ENCODE measurements at places on chromosomes 5 and 9.

DNA sequence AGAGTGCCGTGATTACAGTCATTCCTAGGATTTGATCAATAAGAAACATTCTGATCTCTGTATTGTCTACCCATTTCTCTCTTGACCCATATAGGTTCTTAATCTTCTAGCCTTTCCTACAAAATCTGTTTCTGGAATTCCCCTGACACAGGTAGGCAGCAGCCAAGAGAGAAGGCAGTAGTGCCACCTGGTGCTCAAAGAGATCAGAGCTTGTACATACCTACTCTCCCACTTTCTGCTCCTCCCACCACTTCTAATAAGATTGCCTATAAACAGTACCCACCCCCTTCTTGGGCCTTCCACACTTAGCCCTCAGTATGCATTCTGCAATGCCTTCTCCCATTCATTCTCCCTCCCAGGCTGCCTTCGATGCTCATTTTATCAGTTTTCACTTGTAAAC, 117.4 kb upstream of the RORB start:
- DNase-seq, result peak; percentile 37

DNA sequence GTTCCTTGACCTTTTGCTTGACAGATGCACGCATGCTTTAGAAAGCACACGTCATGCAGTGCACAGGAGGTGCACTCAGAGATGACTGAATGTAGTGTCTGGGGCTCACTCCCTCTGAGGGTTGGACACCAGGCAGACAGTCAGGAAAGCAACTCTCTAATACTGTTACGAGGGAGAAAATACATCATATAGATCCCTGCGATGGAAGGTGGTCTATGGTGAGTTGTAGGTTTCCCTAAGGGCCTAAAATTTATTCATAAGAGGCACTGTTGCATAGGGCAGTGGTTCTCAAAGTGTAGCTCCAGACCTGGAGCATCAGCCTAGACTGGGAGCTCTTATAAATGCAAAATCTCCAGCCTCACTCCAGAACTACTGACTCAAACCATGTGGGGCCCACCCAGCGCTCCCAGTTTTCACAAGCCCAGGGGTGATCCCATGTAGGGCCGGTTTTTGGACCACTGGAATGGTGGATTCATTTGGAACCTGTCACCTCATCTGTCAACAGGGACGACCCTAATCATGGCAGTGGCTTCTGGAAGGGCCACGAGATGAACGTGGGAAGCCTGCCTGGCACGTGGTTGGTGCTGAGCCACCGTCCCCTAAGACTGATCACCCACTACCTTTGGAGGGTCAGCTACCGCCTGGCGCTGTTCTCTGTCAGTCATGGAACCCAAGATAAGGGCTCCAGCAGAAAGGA, 16.8 kb upstream of the PHF19 start:
- no peak for DNase-seq

DNA sequence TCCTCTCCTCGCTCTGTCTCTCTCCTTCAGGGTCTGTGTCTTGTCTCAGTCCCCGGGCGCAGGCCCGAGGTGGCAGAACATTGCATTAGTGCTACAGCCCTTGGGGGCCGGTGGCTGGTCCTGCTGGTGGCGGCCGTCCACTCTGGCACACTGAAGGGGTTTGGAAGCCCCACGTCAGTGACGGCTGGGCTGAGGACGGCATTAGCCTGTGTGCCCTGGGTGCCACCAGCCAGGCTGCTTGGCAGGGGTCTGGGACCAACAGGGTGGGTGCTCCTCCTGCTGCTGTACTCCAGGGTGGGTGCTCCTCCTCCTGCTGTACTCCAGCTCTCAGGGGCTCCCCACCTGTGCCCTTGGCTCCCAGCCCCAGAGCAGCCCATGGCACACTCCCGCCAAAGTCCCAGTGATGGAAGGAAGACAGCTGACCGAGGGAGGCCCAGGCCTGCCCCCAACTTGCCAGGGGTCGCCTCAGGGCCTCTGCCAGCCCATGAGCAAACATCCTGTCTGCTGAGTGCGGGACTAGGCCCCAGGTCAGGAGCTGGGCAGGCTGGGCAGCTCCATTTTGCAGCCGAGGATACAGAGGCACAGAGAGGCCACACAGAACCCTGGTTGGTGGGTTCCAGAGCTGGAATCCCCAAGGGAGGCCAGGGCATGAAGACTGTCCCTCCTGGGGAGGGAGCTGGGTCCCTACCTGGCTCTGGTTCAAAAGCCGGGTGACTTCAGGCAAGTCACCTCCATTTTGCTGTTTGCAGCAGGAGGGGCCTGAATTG, 27.3 kb downstream of the SARDH start:
- DNase-seq, result no peak

- DNase-seq, result no peak
Observed at GRCh38 chr9:78397045-78397444, 100.1 kb downstream of the PSAT1 start.

DNA sequence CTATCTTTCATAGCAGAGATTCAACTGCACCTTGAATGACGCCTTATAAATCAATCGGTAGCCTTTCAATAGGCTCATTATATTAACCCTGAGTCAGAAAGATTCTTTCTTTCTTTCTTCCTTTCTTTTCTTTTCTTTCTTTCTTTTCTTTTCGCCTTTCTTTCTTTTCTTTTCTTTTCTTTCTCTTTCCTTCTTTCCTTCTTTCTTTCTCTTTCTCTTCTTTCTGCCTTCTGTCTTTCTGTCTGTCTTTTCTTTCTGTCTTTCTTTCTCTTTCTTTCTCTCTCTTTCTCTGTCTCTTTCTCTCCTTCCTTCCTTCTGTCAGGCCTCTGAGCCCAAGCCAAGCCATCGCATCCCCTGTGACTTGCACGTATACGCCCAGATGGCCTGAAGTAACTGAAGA, 86.0 kb upstream of the CLINT1 start:
- no peak for DNase-seq

DNA sequence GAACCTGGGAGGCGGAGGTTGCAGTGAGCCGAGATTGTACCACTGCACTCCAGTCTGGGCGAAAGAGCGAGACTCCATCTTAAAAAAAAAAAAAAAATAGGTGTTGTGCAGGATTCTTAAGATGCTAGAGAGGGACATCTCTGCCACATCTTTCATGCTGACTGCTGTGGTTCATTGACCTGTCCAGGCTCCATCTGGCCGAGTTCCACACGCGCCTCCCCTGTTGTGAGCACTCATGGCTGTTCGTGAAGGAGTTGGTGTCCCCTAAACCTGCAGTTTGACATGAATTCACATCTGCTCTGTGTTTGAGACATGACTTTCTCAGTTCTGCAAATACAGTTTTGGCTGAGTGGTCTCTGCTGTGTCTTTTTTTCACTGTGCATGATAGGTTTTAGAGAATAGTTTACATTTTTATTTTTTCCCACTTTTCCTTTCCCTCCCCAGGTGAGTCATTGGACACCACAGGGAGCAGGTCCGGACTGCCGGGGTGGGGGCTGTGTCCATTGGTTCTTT, 5.3 kb downstream of the NXNL2 start:
- no peak for DNase-seq

DNA sequence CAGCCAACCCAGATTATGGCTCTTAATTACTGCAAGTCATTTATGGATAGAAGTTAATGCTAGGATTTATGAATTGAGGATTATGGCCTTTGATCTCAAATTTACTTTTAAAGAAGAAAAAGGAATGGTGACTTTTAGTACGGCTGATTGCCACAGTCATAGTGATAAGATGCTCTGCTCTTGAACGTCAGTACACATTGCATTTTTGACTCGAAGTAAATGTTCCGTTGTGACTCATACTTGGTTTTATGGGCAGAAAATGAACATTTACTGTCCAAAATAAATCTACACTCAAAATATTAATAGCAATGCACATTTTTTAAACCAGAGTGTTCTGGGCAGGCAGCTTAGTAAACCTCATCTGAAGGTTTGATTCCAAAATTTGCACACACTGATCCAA, 830 bp downstream of the ADAMTSL1 start:
- no peak for DNase-seq

DNA sequence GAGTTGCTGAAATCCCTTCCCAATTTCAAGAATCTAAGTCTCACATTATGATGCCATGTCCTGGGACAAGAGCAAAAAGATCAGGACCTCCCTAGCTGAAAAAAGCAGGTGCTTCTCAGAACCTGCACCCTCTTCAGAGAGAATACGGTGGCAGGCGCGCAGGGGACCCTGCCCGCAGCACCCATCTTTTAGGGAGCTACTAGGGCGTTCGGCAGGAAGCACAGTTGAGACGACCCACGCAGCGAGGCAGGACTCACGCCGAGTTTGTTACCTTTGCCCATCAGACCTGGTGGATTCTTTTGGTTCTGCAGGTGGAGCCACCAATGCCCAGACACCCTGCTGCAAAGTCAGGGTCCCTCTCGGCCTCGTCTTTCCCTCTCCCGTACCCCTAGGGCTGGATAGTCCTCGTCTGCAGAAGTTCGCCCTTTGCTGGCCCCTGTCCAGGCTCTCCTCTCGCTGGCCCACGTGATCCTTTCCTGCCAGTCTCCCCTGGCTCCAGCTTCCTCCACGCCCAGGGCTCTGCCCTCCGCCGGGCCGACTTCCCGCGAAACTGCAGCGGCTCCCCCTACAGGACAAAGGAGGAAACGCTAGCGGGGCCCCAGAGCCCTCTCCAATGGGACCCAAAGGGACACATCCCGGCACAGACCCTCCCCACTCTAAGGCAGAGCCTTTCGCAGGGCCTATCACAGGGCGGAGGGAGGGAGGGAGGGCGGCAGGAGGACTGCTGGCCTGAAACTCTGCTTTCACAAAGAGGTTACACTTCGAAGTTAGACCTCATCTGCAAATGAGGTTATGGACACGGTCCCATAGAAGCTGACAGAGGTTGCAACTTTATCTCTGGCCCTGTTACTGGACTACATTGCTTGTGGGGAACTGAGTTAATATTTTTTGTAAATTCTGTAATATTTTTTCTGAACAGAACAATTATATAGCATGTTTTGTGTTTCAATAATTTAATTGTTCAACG, 28.8 kb downstream of the TMEM174 start:
- DNase-seq, result peak; percentile 43

DNA sequence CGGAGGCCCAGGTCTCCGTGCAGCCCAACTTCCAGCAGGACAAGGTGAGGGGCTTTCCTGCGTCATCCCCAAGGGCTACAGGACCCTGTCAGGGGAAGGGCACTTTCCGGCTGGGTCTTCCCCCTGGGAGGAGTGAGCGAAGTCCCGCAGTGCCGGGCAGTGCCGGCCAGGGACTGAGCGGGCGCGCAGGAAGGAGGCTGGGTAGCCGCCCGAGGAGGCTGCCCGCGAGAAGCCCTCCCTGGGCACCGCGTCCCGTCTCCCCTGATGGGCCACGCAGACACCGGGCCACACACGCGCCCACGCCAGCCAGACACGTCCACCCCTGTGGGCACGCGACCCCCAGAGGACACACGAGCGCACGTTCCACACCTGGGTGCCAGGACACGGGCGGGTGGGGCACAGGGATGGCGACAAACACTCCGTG, 357 bp downstream of the PTGDS start:
- no peak for DNase-seq

GRCh38 chr5:28648108-28648507, 1609.7 kb upstream of the CDH9 start:
- DNase-seq, result peak; percentile 49

GRCh38 chr5:161847447-161847846, 473 bp upstream of the GABRA1 start:
- DNase-seq, result no peak

GRCh38 chr5:982377-983237, 26.0 kb upstream of the NKD2 start:
- no peak for DNase-seq

GRCh38 chr5:2757563-2758351, 6.3 kb upstream of the IRX2 start:
- DNase-seq, result no peak

DNA sequence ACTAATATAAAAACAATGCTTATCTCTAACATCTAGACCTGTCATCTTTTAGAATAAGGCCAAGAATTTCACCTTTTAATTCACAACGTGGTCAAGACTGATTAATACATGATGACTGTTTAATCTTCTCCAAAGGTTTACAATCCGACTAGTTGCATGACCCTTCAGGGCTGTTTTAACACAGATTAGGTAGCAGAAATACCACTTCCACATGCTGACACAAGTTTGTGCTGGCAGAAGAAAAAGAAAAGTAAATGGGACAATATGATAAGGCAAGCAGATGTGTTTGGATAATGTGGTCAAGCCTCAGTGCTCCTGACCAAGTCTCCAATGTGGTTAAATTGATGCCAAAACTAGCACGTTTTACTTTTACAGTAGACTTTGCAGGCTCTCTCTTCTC, 31.1 kb downstream of the SEMA6A start:
- DNase-seq, result peak; percentile 95

- no peak for DNase-seq
Observed at GRCh38 chr5:80227979-80228596, 27.8 kb downstream of the SERINC5 start.

GRCh38 chr5:97417986-97418385, 234.9 kb upstream of the RIOK2 start:
- no peak for DNase-seq

- no peak for DNase-seq
Observed at GRCh38 chr5:173065155-173065554, 9.0 kb downstream of the CREBRF start.

DNA sequence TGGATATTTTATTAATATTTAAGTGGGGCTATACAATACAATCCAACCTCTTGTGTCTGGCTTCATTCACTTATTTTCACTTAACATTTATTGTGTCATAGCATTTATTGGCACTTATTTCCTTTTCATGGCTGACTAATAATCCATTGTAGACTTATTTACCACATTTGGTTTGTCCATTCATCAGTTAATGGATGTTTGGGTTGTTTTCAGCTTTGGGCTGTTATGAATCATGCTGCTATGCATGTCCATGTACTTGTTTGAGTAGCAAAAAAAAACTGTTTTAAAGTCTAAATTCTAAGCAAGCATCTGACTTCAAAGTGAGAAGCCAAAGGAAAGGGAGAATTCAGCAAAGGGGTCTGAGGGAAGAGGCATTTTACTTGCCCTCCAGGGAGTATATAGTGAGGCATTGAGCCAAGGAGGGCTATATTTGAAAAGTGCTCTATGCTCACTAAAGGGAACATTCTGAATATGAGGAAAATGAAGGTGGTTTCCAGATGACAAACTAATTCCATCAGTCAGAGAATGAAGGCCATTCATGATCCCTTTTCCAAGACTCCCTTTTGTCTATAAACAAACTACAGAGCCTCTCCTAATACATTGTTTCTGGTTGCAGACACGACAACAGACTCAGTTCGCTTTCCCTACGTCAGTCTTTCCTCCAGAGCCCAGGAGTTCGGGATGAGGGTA, 532.8 kb upstream of the KLF4 start:
- no peak for DNase-seq

GRCh38 chr9:82134010-82134409, 145.4 kb downstream of the SPATA31D1 start:
- DNase-seq, result no peak

GRCh38 chr9:107131108-107131799, 151.8 kb upstream of the RAD23B start:
- DNase-seq, result no peak

DNA sequence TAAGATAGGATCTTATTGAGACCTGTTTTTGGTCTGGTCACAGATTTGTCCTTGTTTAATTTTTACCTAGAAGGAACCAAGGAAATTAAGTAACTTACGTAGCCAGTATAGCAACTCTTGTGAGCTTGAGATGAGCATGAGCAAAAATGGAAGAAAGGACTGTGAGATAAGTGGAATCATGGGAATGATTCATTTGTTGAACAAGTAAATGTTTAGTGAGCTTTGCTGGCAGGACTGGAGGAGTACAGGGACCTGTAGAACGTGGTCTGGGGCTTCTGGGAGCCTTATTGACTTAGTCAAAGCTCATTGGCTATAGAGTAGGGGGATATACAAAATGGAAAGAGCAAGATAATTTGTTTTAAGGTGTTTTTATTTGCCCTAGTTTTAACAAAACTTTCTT, 3.0 kb downstream of the RAD23B start:
- DNase-seq, result peak; percentile 68
